ENCODE measurements at places on chromosomes 3 and 15. TPM values are rescaled to one million over a fixed set of nuclear protein-coding genes. Genes with fewer than 3 reads are reported as not detected.

Gene SLC28A1
- 2.0 TPM for total RNA-seq

Gene SIN3A
- total RNA-seq: 67.9 TPM

Gene ATP13A4
- 0.15 TPM for total RNA-seq

Gene ZMYND10
- total RNA-seq: 0.96 TPM

Gene SLC38A3
- total RNA-seq: 1.4 TPM

Gene IL17RC
- 33.8 TPM for total RNA-seq

Gene C3orf18
- total RNA-seq: 8.8 TPM

Gene CLDN18
- total RNA-seq: not detected

Gene ADCY5
- total RNA-seq: 65.5 TPM

Gene CYP1A2
- not detected for total RNA-seq

DNA sequence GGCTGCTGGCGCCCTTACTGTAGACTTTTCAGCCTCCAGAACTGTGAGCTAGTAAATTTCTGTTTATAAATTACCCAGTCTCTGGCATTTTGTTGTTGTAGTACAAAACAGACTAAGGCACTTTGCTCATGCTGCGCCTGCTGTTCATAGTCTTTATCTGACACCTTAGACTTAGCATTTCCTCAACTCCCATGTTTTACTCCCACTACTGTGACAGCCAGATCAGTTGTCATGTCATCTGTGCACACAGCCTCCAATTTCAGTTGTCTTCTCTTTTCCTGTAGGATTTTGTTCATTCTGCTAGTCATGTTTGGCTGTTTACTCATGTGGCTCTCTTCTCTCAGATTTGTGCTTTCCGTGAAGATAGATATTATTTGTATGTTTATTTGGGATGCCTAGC is 62.0 kb downstream of the TCF12 start:
- DNase-seq: no peak

- DNase-seq: no peak
These were observed 40.5 kb downstream of the FILIP1L start for GRCh38 chr3:100073714-100074307.

GRCh38 chr15:65630760-65631159 is 9.0 kb downstream of the SLC24A1 start:
- no peak for DNase-seq

- DNase-seq: no peak
These were observed 539.4 kb downstream of the IGSF11 start for GRCh38 chr3:118495206-118495605.

DNA sequence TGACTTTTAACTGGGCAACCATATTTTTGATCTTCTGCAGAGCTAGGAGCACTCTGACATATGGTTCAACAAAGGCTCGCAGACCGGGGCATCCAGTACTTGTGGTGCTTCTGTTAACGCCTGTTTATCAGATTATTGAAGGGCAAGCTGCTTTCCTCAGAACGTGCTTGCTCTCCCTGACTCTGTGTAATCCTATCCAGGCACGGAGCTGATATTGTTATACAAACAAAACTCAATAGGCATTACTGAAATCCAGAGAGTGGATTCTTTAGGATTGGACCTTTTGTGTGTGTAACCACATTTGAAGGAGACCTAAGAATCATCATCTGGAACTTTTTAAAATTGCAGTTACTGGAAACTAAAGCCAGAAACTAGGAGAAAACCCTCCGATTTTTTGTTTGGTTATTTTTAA is 246.5 kb downstream of the PTPRG start:
- no peak for DNase-seq

DNA sequence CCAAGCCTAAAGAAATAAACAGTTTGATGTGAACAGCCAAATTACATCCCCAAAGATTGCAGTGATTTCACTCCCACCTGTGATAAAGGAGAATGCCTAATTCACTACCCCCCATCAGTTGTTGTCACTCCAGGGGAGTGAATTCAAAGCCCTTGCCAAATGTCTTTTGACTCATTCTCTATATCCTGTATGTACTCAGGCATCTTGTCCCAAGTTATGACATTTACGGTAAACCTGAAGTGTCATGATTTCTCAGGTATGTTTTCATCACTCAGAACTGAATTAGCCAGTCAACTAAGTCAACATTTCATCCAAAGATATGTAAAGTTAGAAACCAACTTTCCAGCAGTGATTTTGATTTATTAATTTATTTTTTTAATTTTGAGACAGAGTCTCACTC is 22.0 kb upstream of the HERC1 start:
- no peak for DNase-seq

DNA sequence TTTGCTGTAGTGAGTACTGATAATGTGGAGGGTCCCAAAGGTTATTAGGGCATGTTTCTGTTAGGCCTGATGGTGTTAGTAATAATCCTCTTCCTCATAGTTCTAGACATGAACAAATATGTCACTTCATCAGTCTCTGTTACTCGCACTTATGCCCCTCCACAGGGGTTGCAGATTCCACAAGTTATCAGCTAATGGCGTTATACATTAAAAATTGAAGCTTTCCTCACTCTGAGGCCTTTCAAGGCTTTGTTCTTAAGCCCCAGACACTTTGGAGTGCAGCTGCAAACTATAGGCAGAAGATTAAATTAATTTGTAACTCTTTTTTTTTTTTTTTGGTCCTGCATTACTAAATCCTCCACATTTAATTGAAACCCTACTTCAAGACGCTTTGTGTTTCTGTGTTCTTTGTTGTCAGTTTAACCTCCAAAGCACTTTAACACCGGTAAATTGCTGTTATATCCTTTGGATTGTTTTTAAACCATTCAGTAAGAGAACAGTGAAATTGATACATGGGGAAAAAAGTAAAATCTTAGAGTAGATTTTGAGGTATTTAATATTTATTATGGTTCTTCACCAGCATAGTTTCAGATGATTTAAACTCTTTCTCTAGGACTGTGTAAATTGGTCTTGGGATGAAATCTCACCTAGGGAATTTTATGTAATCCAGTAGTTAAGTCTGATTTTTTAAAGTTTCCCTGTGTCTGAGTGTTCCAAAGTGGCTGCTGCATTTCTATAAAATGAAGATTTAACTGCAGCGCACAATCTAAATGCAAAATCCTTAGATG is 103.1 kb upstream of the SKOR1 start:
- DNase-seq: no peak

- DNase-seq: no peak
These were observed 89.3 kb downstream of the NR2E3 start for GRCh38 chr15:71899674-71900073.

DNA sequence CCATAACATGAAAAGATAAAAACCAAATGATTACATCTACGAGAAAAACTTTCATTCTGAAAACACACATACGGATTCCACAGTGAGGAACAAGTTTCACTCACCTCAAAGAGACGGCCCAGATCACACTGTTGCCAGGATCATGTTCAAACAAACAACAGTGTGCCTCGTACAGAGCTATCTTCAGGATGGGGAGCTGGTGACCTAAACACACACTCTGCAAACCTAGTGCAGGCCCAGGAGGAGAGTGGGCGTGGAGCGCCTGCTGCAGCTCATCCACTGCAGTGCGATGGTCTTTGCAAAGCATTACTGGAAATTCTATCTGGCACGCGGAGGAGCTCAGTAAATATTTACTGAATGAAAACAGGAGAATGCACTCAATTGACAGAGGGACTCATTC is 38.5 kb downstream of the TAMM41 start:
- no peak for DNase-seq

GRCh38 chr3:101813817-101814440 is 34.9 kb downstream of the NXPE3 start:
- DNase-seq: no peak

- DNase-seq: no peak
These were observed 24.2 kb upstream of the ERICH6 start for GRCh38 chr3:150727653-150728502.

GRCh38 chr3:142218703-142219102 is 6.7 kb downstream of the GK5 start:
- no peak for DNase-seq

- DNase-seq: no peak
These were observed 150.1 kb downstream of the PDZRN3 start for GRCh38 chr3:73474619-73475018.

- DNase-seq: no peak
These were observed 2.1 kb downstream of the CHAC1 start for GRCh38 chr15:40955141-40955903.

DNA sequence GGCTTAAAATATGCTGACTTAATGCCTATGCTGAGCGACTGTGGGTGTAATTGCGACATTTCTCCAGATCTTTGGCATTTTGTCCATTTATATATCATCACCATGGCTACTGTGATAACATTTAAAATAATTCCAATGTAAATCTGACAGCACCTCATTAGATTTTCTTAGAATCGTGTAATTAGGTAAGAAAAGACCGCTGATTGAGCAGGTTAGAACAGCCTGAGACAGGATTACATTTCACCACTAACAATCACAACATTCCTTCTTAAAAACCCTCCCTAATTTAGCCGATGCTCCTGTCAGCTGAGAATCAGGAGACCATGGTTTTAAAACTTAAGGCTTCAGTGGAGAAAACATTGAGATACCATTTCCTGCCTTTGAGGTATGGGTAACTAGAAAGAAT is 455.3 kb upstream of the PDZRN3 start:
- no peak for DNase-seq

DNA sequence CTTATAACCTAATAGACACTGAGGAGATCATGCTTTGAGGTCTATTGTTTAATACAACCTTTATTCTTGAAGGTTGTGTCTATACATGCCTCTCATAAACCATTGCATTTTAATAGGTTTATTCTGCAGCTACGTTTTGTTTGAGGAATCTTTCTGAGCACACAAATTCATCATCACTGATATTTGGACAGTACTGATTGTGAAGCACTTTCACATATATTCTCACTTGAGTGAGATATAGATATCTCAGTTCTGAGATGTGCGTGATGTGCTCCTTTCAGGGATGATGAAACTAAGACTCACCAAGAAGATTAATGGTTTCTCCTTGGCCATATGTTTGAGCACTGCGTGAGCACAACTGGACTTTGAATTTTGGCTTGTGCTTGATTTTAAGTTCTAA is 374.4 kb downstream of the LPP start:
- no peak for DNase-seq

DNA sequence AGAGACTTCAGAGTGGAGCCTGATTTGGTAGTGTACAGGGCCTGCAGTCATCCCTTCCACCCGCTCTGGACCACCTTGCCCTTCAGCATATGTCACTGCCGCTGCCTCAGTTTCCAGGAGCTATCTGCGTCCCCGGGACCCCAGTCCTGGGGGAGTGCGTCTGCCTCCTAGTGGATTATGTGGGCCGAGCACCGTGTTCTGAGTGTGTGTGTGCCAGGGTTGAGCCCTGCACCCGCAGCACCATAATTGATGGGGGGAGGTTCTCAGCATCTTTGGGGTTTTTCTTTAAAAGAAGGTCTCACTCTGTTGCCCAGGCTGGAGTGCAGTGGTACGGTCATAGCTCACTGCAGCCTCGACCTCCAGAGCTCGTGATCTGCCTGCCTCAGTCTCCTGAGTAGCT is 33.6 kb downstream of the CD276 start:
- no peak for DNase-seq

- DNase-seq: no peak
These were observed 95.2 kb downstream of the PLSCR2 start for GRCh38 chr3:146374146-146374545.

GRCh38 chr3:174170248-174170647 is 688.9 kb upstream of the NAALADL2 start:
- DNase-seq: no peak

DNA sequence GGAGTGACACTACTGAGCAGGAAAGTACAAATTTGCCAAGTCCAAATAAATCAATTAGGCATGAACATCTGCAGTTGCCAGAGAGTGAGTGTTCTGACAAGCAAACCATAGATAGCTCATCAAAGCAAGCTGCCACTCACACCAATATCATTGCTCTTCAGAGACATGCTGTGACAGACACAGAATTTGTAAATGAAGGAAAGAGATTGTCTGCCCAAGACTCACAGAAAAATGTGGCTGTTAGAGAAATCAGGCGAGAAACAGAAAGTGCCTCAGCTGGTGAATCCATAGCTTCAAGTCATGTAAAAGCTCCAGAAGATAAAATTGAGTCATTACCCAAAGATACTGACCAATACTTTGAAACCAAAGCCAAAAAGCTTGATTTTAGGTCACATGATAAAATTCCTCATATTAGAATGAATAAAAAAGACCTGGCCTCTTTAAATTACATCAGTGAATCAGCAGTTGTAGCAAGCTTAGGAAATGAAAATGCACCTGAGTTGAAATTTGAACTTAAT is 50.8 kb downstream of the CRYBG3 start:
- DNase-seq: no peak

DNA sequence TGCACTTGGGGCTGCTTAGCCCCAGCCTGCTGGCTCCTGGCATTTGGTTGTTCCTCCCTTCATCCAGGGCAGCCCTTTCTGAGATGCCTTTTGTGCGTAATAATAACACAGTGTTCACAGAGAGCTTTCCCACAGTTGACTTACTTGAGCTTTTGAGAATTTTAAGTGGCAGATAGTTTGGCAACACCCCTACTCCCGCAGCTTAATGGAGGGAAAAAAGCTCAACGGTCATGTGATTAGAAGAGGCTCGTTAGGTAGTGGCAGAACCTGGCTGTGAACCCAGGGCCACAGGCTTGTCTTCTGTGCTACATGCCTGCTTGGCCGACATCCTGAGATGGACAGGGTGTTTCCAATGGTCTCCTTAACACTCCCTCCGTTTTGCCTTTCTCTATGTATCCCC is 4.7 kb downstream of the KBTBD13 start:
- DNase-seq: no peak

DNA sequence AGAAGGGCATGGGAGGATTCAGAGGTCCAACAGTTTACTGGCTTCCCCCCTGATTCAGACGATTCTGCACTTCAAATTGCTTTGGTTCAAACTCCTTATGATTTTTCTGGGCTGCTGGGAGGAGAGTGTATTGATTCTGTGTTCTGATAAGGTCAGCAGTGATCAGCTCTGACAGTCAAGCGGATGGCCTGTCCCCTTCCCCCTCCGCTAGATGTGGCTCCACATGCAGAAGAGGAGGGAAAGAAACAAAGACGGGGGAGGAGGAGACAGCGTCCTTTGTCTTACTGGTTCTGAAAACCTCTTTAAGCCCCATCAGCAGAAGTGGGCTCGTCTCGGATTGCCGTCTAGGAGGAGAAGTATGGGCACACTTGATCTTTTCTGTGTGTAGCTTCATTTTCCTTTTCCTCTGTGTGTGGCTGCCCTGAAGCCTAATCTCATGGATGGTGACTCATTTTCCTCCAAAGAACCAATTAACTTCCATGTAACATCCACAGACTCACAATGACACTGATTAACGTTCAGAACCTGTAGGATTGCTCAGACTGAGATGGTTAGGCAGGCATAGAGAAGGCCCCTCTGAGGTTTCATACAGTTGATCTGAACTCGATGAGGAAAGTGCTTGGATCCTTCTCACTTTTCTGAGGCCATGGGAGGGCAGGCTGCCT is 162.4 kb upstream of the PPP2R3A start:
- DNase-seq: no peak

GRCh38 chr15:48859426-48859825 is 18.5 kb upstream of the EID1 start:
- no peak for DNase-seq

- no peak for DNase-seq
These were observed 536.0 kb upstream of the TBL1XR1 start for GRCh38 chr3:177733233-177733632.
